Effector CD4-positive, alpha-beta T cell (primary cell): ENCODE measurements at places on chromosomes 2 and 18.

GRCh38 chr2:196249860-196250259 is 78.5 kb upstream of the STK17B start:
- DNase-seq, result no peak

DNA sequence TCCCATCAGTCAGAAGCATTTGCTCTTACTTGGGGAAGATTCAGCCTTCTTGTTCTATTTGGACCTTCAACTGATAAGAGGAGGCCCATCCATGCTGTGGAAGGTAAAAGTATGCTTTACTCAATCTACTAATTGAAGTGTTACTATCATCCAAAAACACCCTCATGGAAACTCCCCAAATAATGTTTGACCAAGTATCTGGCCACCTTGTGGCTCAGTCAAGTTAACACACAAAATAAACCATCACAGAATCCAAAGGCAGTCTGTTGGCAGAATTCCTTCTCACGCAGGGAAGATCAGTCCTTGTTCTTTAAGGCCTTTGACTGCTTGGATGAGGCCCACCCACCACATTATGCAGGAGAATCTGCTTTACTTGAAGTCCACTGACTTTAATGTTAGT is 531.2 kb upstream of the SMIM21 start:
- no peak for DNase-seq

DNA sequence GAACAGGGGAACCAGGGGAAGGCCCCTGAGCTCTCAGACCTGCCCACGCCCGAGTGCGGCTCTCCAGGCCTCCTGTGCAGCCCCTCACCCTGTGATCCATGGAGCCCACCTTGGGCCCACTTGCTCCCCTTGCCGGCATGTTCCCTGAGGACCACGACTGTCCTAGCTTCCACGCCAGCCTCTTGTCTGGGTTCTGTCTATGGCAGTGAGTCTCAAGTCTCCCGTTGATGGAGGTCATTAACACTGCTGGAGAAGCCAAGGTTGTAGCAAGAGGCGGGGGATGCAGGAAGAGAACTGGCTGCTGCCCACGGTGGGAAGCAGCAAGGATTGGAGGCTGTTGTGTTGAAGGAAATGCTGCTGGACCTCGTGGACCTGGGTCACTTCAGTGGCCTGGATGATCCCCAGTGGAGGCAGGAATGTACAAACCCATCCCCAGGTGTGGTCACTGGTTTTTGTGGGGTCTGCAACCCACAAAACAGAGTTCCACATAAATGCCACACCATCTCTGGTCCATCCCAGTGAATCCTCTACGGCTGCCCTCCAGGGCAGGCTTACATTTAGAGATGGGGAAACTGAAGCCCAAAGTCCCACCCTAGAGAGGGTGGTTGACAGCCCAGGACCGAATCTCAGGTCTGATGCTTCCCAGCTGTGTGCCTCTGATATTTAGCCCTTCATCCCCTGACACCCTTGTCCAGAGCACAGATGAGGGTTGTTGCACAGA is 150.3 kb downstream of the NDUFA10 start:
- no peak for DNase-seq

GRCh38 chr2:38740851-38741731 is 10.1 kb downstream of the SRSF7 start:
- no peak for DNase-seq
